ENCODE measurements at places on chromosomes 16 and 17.

- no peak for DNase-seq
These were observed 33.5 kb downstream of the CEP95 start for GRCh38 chr17:64540118-64540776.

- no peak for DNase-seq
These were observed 381.8 kb upstream of the MAF start for GRCh38 chr16:79982361-79982760.

DNA sequence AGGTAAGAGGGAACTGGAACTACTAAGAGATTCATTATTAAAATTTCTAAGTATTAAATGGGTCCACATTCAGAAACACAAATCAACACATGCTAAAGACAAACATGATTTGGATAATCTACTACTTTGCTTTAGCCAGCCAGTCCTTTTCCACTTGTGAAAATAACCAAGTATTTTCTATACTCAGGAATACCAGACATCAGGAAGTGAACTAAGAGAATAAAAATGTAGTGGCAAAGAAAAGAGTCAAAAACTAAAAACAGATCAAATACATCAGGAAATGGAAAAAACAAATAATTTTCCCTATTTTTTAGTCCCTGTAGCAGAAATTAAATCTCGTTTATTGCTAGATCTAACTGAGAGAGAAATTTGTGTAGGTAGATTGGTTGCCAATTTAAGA, 78.0 kb downstream of the MYO1D start:
- no peak for DNase-seq

DNA sequence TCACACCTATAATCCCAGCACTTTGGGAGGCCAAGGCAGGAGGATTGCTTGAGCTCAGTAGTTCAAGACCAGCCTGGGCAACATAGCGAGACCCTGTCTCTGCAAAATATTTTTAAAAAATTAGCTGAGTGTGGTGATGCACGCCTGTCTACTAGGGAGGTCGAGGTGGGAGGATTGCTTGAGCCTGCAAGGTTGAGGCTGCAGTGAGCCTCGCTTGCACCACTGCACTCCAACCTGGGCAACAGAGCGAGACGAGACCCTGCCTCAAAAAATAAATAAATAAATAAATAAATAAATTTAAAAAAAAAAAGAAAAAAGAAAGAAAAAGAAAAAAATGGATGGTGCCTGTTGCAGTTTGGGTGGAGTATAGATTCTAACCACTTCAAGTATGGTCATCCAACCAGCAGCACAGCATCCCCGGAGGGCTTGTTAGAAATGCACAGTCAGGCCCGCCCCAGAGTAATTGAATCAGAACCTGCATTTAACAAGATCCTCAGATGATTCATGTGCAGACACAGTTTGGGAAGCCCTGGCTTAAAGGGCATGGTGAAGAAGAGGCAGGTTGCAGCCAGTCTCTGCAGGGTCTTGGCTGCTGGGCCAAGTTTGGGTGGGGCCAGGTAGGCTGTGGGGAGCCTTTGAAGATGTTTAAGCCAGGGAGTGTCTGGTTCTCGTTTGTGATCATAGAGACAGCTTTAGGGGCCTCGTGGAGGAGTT, 40.8 kb downstream of the MRC2 start:
- DNase-seq: no peak

GRCh38 chr17:21173543-21173942, 40.4 kb downstream of the TMEM11 start:
- DNase-seq: no peak

DNA sequence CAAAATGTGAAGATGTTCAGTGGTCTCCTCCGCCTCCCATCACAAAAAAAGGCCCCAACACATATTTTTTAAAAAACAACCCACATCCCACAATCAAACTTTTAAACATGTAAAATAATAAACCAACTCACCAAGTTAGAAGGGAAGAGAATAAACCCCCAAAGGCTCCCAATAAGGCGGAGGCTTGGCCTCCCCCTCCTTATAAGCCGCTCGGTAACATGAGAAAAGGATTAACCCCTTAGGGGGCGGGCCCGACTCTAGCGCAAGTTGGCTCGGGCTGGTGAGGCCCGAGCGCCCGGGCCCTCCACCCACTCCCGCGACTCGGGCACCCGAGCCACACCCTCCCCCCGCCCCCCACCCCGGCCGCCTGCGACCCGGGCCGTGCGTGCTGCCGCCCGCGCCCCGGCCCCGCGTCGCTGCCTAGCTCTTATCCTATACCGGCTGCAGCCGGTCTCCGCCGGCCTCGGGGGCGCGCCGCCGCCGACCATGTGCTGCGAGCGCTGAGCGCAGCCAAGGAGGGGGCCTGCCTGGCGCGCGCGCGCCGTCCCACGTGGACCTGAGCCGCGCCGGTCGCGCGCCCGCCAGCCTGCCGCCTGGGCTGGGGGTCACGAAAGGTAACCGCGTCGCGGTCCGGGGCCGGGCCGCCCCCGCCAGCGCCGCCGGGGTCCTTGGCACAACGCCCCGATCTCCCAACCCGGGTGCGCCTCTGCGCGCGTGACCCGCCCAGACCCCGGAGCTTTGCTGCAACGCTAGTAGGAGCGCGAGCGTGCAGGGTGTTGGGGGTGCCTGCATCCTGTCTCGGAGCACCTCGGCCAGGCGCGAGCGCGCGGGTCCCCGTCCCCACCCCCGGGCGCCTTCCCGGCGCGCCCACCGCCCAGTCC, at the start of the genes ARSG and SLC16A6:
TSS of gene ARSG (plus strand) at position 541 of the 881 bp plus-strand sequence. CDS start 15,999 bp downstream, outside the sequence.
TSS of gene SLC16A6 (minus strand) at position 173 of the 881 bp plus-strand sequence. CDS start 12,807 bp downstream, outside the sequence.
- DNase-seq: peak; percentile 80

DNA sequence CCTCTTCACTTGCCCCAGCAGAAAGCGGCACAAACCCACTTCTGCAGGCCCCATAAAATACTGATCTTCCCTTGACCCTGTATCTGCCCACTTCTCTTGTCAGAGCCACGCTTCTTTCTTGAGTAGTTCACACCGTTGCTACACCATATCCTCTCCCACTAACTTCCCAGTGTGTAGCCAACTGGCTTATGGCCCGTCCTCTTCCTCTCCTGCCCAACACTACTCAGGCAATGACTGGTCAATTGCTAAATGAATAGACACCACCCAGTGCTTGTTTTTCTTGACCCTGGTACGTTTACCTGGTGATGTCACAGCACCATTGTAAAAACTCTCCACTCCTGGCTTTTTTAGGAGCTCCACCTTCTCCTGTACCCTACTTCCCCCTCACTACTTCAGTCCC, 86.9 kb downstream of the NDEL1 start:
- no peak for DNase-seq

- no peak for DNase-seq
These were observed 378.9 kb downstream of the PMP22 start for GRCh38 chr17:14886200-14886739.

DNA sequence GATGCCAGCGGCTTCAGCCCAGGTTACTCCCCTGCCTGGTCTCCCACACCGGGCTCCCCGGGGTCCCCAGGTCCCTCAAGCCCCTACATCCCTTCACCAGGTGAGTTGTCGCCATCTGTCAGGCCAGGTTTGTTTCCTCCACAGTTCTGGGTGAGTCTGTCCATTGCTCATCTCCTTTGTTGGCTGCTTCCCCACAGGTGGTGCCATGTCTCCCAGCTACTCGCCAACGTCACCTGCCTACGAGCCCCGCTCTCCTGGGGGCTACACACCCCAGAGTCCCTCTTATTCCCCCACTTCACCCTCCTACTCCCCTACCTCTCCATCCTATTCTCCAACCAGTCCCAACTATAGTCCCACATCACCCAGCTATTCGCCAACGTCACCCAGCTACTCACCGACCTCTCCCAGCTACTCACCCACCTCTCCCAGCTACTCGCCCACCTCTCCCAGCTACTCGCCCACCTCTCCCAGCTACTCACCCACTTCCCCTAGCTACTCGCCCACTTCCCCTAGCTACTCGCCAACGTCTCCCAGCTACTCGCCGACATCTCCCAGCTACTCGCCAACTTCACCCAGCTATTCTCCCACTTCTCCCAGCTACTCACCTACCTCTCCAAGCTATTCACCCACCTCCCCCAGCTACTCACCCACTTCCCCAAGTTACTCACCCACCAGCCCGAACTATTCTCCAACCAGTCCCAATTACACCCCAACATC, 28.8 kb downstream of the POLR2A start:
- no peak for DNase-seq

DNA sequence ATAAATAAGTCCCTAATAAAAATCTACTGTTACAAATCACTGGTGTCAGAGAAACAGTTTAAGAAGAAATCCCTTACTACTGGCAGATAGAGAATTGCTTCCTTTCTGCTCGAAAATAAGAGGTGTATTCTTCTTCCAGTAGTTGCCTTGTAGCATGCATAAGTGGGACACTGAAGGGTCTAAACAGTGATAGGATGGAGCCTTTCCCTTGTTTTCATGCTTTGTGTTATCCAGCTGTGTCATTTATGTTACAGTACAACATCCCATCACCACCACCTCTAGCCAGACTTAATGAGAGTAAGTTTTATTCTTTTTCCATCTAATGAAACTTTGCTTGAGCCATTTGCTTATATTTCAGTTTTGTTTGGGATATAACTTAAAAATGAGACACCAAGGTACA, 54.3 kb downstream of the NLK start:
- DNase-seq: no peak

- DNase-seq: no peak
These were observed 231.2 kb downstream of the FOXL1 start for GRCh38 chr16:86809458-86809955.

DNA sequence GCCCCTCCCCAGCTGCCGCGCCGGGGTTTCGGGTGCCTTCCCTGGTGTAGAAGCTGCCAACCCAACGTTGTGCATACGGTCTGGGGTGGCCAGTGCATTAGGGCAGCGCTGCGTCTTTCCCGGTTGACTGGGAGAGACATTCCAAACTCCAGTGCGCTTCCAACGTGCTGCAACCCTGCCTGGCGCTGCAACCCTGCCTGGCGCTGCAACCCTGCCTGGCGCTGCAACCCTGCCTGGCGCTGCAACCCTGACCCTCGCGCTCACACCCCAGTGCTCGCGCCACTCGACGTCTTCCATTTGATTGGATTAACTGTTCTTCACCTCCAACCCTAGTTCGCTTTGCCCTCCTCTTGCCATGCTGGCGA, 488 bp upstream of the HAP1 start:
- DNase-seq: no peak

GRCh38 chr17:28573040-28573380, 1.7 kb upstream of the PIGS start:
- no peak for DNase-seq

DNA sequence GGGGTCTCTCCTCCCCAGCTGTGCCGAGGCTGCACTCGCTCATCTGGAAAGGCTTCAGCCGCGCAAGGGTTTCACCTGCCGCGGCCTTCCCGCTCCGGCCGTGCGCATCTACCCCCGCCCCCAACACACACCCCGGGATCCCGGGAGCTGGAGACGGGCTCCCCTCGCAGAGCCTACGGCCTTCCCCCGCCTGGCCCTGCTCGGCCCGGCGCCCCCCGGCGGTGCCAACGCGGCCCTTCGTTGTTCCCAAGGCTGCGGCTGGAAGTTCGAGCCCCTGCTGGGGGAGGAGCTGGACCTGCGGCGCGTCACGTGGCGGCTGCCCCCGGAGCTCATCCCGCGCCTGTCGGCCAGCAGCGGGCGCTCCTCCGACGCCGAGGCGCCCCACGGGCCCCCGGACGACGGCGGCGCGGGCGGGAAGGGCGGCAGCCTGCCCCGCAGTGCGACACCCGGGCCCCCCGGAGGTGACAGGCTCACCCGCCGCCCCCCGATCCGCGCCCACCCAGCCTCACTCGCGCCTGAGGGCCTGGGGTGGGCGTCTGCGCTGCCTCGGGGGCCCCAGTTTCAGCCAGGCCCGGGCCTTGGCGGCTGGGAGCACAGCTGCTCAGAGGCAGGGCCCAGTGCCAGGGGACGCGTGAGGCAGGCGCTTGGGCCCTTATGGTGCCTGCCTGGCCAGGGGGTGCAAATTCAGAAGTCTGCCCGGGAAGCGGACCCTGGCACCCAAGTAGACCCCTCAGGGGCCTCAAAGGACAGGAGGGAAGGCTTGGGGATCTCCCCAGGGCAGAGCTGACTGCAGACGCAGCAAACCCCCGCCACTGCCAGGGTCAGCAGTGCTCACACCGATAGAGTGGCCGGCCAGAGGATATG, 11.2 kb downstream of the GALK1 start:
- DNase-seq: peak; percentile 66

- DNase-seq: no peak
These were observed 460.2 kb upstream of the C16orf82 start for GRCh38 chr16:26606381-26607150.

GRCh38 chr16:22861580-22861979, 47.6 kb downstream of the HS3ST2 start:
- DNase-seq: no peak

- DNase-seq: no peak
These were observed 8.4 kb downstream of the TMEM98 start for GRCh38 chr17:32936186-32936893.

- DNase-seq: no peak
These were observed 10.4 kb upstream of the CDH13 start for GRCh38 chr16:82616356-82616755.

DNA sequence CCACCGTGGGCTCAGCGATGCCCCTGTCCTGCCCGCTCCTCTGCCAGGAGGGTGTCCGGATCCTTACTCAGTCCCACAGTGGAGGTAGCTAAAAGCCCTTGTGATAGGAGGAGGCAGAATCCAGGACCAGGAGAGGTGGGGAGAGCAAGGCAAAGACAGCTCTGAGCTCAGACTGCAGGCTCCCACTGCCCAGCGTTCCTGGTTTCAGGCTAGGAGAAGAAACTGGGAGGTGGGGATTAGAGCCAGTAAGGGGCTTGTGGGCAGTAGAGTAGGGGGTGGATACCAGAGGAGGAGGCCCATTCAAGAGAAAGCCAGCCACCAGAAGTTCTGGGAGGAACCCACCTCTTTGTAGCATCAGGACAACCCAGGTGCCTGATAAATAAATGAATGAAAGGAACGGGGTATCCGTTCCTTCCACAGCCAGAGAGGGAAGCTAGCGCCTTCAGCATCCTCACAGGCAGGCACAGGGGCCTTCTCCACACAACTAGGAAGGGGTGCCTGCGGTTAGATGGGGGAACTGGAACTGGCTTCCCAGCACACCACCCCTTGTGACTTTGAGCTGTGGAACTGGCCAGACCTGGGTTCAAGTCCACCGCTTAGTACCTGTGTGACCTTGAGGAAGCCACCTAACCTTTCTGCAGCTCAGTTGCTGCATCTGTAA, 2.3 kb downstream of the IL21R start:
- DNase-seq: no peak

DNA sequence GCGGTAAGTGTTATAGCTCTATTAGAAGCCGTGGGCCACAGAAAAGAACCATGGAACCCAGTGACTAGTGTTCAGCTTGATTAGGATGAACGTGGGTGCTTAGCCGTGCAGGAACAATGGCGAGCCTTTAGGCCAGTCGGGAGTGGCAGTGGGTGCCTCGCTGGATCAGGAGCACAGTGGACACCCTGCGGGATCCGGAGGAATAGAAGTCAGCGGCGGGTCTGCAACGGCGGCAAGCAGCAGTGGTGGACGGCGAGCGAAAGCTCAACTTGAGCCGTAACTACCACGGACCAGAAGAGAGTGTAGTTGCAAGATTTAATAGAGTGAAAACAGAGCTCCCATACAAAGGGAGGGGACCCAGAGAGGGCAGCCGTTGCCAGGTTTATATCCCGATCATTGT, 37.3 kb upstream of the CDH15 start:
- no peak for DNase-seq

- no peak for DNase-seq
These were observed 145.5 kb downstream of the MSI2 start for GRCh38 chr17:57401556-57402488.
